Amniotic stem cell (primary cell): ENCODE measurements at places on chromosomes 2 and 18.

DNA sequence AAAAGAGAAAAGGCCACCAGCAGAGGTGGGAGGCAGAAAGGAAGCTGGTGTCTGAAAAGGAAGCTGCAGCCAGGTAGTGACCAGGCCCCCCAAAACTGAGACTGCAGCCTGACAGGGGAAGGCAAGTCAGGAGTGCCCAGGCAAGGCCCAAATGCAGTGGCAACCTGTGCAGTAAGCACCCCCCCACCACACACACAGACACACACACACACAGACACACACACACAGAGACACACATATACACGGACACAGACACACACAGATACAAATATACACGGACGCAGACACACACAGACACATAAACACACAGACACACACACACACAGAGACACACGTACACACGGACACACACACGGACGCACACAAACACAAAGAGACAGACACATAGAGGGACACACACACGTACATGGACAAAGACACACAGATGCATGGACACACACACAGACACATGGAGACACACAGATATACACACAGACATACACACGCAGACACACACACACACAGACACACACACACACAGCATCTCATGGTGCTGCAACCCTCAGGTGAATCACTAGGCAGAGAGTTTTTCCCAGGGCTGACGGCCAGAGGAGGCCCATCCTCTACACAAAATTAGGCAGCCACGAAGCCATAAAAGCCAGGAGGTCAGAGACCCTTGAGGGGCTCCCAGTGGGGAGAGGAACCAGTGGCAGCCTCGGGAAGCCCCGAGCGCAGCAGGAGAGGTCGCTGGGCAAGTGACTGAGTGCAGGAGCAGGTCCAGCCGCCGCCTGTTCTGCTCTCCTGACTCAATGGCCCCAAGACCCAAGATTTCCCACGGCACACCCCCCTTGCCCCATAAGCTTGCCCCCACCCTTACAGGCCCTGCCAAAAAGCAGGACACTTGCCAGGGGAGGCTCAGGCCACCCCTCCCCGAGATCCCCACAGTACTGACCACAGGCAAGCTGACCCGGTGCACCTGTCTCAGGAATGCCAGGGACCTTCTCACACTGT lies 6.3 kb downstream of the SDC1 start:
- DNase-seq = no peak

- no peak for DNase-seq
These were observed 53.0 kb upstream of the FOSL2 start for GRCh38 chr2:28339516-28340175.

DNA sequence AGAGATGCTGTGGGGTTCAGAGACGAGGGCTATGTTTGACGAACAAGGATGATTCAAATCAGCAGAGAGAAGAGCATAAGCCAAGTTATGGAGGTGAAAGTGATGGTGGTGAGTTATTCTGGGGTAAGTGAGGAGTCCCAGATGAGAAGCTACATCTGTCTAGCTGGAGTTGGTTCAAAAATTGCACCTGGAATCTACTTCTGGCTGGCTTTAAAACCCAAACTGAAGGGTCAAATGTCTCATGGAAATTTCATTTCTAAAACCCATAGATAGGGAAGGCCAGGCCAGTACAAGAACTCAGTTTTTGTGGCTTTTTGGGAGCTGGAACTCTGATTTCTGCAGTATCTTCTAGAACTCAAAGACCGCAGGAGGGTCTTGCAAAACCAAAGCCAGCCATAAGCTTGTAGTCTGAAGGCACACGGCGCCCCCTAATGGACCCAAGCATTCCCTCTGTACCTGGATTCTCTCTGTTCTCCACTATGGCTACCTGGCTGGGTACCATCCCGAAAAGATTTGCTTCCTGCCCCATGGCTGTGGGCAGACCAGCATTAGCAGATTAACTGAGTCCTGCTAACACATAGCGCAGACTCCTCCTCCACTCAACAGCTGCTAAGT lies 229.1 kb upstream of the SLC14A2 start:
- no peak for DNase-seq

DNA sequence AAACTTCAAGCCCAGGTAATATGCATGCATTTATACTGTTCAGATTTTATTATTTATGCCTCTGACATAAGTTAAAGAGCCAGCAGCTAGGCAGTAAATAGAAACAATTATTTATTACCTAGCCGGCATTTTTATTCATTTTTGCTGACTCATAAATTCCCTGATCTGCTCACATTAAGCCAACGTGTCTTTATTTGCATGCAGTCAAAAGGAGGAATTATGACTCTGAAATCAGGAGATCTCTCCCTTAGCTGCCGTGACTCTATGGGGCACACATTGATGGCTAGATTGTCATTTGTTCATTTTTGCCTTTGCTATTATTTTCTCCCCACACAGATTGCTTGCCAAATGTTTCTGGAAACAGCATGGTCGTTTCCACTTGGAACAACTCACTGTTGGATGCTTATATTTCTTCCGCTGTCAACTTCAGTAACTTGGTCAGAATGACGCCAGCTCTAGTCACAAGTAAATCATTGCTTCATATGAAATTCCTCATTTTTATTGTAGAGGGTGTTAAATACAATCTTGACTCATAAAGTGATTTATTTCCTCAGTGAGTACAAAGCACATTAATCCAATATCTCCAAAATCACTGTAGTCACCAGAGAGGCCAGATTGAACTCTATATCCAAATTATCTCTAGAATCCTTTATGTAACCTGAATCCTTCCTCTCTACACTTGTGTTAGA lies 15.9 kb upstream of the ZBTB14 start:
- no peak for DNase-seq

GRCh38 chr2:45315861-45316260 lies 295.2 kb downstream of the SRBD1 start:
- DNase-seq = peak; percentile 73

GRCh38 chr2:138504546-138505235 lies 3.1 kb downstream of the SPOPL start:
- no peak for DNase-seq

- no peak for DNase-seq
These were observed 49.9 kb downstream of the ST8SIA5 start for GRCh38 chr18:46706968-46707367.

DNA sequence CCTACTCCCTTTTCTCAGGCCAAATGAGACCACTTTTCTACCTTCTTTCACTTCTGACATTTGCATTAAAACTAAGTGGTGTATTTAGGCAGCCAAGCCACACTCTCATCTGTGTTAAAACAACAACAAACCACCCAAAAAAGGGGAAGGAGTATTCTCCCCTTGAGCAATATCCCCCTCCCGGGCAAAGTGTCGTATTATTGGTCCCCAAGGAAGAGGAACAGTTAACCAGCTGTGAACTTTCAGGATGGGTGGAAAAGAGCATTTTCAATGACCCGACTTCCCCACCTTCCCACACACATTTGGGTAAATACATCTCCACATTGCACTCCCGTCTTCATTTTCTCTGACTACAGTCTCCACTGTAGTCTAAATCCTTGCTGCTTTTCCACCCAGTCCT lies 44.3 kb downstream of the FEZ2 start:
- DNase-seq = no peak

DNA sequence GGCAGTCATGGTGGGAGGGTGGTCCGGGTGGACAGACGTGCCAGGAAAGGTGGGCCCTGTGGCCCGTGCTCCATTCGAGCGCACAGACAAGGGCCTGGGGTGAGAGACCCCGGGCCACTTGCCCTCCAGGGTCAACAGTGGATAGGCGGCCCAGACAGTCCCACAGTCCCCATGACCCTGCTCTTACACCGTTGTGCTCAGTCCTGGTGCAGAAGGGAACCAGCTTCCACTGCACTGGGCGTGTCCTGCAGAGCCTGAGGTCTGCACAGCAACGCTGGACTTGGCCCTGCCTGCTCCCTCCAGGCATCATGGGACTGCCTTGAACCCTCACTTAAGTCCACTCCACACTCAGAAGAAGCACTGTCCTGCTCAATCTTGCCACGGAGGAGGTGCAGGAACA lies 52.0 kb downstream of the PXDN start:
- DNase-seq = no peak
